ENCODE measurements at places on chromosomes 11 and 22.
A peak's percentile ranks its signal among the peaks of the same experiment; 100 is the strongest.

DNA sequence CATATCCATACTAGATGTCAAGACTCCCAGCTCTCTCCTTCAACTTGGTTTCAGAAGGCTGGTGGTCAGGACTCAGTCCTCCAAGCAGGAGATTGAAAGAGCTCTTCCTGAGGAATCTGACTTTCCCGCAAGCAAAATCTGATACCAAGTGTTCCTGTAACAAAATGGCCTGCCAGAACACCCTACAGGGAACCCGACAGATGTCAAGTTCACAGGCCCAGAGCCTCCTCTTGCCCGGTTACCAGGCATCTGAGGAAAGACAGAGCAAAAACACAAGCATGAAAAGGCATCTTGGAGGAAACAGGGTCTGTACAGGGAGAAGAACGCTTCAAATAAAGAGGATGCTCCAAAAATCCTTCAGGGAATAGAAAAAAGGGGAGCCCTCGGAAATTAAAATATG is 8.7 kb upstream of the KCNJ5 start:
- DNase-seq: no peak

DNA sequence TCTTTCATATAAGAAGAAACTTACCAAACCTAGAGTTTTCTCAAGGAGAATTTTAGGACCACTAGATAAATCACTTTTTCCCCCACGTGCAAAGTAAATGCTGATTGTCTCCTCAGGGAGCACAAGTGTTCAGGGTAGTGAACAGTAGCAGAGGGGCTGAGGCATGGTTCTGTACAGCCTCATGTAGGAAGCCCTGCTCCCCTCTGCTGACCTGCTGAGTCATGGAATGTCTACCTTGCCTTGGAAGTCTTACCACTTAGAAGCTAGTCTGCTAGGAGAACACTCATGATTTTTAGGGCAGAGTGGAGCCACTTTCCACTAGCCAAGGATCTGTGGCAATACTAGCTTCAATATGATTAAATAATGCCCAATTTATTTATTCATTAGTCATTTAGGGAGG is 2120.6 kb upstream of the RAG2 start:
- no peak for DNase-seq

DNA sequence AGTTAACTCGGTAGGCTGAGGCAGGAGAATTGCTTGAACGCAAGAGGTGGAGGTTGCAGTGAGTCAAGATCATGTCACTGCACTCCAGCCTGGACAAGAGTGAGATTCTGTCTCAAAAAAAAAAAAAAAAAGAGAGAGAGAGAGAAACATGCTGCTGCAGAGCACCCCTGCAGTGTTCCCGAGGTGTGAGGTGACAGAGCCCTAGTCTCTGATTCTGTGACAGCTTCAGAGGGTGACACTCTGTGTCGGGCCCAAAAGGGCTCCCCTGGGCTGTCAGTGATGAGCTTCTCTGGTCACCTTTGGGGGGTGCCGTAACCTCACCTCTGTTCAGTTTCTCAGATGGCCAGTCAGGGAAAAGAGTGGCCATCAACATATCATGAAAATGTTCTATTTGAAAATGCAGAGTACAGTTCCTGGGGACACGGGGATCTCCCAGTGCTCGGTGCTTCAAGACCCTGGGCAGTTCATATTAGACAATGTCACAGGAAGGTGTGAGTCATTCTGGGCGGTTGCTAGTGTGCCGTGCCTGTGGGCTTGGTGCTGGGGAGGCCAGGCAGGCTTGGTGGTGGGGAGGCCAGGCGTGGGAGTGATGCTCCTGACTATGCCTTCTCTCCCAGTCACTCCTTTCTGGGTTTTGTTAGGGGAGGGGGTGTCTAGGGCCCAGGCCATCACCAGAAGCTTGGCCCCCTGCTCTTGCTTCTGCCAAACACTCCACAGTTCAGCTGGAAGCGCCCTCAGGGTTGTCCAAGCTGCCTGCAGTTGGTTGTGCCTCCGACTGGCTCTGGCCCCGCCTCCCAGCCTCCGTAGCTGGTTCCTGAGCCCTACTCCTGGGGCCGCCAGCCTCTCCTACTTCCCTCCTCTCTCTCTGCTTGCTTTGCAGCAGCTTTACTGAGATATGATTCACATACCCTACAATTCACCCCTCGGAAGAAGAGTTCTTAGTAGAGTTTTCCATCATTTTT is 52.5 kb upstream of the CLDN5 start:
- DNase-seq: peak; percentile 69

DNA sequence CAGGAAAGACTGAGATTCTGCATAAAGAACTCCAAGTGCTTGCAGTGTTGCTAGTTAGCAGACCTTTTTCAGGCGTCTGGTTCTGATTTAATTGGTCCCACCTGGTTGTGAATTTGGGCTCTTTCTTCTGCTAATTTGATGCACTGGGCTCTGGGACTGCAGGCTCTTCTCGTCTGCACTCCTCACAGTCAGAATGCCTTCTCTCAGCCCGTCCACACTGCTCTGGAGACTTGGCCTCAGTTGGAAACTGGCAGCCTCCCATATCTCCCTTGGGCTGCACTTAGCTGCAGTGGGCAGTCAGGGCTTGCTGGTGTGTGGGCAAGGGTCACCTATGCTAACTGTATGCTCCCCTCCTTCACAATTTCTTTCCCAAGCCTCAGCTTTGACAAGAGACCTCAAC is 1.5 kb downstream of the TRIM6 start:
- DNase-seq: no peak

DNA sequence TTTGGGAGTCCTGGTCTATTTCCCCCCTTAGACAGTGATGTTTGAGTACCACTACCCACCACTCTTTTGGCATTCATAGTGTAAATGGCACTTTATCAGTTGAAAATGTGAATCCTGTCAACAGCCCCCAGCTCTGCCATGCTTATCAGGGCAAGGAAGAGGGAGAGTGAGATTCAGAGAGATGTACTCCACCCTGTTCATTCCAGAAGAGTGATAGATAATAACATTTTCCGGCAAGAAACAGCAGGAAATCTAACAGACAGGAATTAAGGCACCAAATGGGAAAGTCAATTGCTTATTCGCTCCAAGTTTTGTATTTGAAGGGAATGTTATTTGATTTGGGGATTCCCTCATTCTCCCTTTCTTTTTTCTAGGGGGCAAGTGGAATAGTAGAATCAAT is 681.9 kb downstream of the NTM start:
- no peak for DNase-seq

GRCh38 chr22:28981818-28982499 is 79.7 kb downstream of the C22orf31 start:
- DNase-seq: no peak

GRCh38 chr11:70625582-70626518 is 227.5 kb downstream of the CTTN start:
- no peak for DNase-seq

- no peak for DNase-seq
These were observed 2.2 kb downstream of the RPL3 start for GRCh38 chr22:39317084-39317774.

DNA sequence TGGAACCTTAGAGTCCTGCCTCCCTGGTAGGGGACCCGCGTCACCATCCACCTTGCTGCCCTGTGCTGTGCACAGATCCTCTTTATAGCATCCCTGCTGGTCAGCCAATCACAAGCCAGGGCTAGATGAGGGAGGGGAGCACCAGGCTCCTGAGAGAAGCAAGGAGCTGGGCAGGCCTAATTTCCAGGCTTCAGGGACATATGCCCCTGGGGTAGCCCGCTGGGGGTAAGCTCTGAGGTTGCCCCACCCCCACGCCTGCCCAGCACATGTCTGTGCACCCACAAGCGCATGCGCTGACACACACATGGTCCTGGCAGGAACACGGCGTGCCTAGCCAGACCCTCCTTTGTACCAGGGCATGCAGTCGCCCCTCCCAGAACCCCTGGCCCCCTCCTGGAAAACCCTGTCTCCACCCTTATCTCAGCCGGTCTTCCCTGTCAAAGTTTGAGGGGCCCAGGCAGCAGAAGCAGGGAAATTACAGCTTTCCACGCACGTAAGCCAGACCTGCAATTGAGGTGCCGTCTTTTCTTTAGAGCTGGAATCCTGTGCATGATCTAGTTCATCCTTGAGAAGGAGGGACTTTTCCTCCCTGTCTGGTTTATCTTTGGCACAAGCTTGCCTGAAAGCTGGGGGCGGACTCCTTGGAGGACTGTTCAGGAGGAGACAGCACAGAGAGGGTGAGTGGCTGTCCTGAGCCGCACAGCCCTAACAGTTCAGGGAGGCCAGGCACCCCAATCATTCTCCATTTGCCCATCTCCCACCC is 2.1 kb downstream of the SSTR3 start:
- no peak for DNase-seq

GRCh38 chr22:31269892-31270579 is 22.3 kb downstream of the PIK3IP1 start:
- DNase-seq: no peak

DNA sequence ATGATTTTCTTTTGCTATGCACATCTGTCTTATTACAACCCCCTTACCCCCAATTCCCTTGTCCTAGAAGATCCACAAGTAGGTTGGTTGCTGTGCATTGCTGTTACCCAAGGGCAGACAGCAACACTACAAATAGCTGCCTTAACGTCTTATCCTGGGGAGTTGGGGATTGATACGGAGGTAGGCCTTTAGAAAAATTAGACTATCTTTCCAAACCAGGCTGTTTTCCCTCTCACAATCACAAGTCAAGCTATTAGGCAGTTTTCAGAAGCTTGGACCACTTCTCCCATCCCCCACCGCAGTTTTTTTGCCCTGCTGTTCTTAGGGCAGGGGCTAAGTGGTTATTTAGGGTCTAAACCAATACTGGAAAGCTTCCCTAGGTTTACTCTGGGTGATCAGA is 2.8 kb upstream of the PHLDB1 start:
- DNase-seq: no peak

GRCh38 chr11:95925011-95925410 is 1.1 kb upstream of the MTMR2 start:
- no peak for DNase-seq

DNA sequence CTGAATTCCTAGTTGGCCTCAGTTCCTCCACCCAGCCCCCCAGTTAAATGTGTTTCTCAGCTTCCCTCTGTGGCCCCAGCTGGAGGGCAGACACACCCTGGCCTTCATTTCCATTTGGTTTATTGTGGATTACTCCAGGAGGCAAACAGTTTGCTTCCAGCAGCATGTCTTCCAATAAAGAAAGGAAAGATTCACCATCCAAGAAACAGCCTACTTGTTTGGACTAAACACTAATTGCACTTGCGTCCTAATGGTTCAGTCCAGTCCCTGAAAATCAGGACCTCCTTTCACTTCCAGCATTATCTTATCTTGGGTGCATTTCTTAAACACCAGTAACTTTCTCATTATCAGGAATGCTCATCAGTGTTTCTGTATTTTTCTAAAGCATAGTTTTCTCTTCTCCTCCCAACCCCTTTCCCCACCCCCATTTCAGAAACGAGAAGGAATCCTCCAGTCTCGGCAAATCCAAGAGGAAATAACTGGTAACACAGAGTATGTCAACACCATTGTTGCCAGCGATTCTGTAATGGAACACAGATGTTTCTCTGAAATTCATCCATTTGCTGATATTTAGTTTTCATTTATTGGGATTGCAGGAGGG is 130.9 kb downstream of the PARVA start:
- DNase-seq: no peak

DNA sequence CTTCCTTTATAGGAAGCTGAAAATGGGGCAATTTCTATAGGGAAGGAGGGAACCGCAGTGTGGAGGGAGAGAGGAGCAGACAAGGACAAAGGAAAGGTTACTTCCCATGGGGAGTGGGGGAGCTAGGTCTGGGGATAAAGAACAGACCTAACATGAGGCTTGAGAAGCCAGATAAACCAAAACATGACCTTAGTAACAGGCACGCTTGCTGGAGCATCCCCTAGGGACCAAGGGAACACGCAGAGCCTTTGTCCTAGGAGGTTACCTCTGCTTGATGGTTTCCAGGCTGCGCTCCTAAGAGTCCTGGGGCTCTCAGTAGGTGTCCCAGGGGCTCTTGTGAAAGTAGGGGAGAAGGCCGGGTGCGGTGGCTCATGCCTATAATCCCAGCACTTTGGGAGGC is 271.4 kb upstream of the NCAM1 start:
- DNase-seq: no peak

DNA sequence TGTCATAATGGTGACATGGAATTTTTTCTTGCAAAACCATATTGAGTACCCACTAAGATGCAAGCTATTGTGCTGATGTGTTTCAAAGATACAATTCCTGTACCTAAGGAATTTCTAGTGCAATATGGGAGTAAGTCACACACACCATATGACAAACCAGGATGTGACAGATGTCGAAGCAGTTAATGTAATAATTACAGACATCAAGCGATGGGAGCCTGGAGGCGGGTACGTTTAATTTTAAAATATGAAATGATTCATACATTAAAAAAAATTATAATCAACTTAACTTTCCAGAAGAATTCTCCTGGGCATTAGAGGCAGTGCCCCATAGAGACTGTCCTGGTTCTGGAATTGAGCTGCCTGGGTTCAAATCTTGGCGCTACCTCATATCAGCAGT is 6.0 kb downstream of the SYCE3 start:
- no peak for DNase-seq

DNA sequence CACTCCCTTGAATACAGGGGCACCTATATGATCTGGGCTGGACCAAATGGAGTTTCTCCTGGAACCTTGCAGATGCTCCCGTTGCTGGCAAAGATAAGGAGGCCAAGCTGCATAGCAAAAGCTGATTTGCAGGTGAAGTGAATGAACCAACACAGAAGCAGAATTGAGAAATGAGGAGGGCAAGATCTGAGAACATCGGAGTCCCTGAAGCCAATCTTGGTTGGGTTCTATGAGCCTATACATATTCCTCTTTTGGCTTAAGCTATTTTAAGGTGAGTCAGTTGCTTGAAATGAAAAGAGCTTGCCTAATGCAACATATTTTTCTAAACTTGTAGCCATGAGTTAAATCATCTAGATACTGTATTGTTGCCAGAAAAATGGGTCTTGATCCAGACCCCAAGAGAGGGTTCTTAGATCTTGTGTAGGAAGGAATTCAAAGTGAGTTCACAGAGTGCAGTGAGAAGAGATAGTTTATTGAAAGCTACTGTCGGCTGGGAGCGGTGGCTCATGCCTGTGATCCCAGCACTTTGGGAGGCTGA is 23.5 kb downstream of the WEE1 start:
- DNase-seq: no peak

- DNase-seq: no peak
These were observed 9.4 kb downstream of the SIGIRR start for GRCh38 chr11:405323-405953.

DNA sequence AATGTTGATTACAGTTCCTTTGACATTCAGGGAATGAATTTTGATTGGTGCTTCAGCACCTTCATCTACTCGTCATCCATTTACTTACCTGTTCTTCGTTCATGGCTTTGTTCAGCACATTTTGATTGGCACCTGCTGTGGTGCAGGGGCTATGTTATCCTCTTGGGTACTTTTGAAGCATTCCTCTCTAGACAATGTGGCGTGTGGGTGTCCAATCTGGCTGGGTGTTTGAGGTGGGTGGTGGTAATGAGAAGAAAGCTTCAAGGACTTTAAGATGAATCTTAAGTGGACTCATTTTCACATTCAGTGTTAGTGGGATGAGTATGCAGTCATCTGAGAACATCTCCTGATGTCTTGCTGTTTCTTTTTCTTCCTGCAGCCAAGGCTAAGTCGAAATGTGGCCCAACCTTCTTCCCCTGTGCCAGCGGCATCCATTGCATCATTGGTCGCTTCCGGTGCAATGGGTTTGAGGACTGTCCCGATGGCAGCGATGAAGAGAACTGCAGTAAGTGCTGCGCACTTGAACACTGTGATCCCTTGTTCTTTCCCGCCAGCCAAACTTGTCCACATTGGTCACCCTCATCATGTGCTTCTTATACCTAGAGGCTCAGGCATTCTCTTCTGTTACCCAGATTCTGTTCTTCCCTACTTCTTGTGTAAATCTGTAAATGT is 137.5 kb downstream of the LDLRAD3 start:
- no peak for DNase-seq

GRCh38 chr11:63505857-63506528 is at the start of gene LGALS12:
TSS of gene LGALS12 (plus strand) at chr11:63506084. CDS start at chr11:63506459, 375 bp downstream.
- no peak for DNase-seq

GRCh38 chr11:31651208-31651607 is 141.6 kb downstream of the ELP4 start:
- DNase-seq: no peak
